Pulmonary artery endothelial cell (primary cell): ENCODE measurements at places on chromosomes 4 and X.
A peak's percentile ranks its signal among the peaks of the same experiment; 100 is the strongest.

DNA sequence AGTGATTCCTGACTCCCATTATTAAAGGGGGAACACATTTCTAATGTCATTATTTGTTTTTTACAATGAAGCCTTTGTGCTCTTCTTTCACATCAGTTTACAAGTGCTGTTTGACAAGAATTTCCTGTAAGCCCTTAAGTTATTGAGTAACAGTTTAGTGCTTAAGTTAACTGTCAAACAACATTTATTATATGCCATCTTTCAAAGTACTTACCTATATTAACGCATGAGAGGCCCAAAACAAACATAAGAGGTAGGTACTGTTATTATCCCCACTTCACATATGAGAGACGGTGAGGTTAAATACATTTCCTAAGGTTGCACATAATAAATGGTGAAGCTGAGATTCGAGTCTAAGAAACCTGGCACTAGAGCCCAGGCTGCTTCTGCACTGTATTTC, 56.0 kb upstream of the MAGED1 start:
- no peak for DNase-seq

DNA sequence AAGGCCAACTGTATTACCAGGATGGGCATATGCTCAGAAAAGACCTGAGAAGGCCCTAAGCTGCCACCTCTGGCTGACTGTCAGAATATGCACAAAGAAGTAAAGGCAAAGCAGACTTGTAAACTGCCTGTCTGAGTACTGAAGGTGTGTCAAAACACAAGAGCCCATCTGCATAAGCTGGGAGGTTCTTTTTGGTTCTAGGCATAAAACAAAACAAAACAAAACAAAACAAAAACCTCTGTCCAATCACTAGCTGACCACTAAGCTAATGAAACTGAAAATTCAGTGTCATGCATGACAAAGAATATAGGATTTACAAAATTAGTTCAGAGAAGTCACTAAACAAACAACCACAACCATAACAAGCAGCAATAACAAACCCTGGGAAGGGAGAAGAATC, 20.6 kb downstream of the SH3D19 start:
- DNase-seq, result no peak

DNA sequence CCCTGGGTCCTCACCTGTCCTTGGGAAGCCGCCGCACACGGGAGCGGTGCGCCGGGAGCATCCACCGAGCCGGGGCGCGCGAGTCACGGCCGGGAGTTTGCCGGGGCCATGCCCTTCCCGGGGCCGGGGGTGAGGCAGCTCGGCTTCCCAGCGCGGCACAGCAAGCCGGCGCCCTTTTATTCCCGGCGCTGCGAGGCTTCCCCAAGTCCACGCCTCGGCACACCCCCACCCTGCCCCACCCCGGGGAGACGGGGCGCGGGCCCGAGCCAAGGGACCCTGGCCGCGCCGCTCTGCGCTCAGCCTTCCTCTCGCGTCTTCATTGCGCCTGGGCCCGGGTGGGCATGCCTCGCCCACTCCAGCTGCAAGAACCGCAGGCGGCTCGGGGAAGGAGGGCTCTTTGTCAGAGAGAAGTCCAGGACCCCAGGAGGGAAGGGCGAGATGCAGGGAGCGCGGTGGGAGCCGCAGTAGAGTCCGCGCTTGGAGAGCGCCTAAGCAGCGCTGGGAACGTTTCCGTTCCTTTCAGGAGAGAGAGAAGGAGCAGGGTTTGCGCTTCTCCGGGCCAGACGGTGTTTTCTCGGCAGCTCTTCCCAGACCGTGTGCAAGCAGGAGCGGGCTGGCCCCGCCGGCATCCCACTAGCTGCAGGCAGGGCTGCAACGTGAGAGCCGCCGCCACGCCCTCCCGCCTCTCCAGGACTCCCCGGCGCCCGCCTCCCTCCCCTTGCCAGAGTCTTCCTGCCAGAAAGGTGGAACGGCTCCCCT, at the start of gene MXRA5:
Gene MXRA5 (minus strand): TSS at position 152 of the 759 bp plus-strand sequence. CDS start 2,819 bp downstream, outside the sequence.
- no peak for DNase-seq

DNA sequence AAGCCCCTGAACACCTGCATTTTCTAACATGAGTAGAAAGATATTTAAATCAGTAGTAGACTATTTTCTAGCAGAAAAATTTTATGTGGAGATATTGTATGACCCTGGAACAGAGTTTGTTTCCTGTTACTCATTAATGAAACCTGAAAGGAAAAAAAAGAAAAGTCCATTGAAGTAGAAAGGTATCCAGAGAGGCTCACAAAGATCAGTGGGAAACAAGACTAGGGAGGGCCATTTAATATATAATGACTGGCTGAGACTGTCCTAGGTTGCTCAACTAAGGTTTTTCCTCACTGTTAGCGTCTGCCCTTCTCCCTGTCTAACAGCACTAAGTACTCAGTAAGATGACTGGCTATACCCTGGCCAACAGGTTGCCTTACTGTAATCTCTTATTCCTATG, 788.6 kb downstream of the GLUD2 start:
- DNase-seq, result no peak

DNA sequence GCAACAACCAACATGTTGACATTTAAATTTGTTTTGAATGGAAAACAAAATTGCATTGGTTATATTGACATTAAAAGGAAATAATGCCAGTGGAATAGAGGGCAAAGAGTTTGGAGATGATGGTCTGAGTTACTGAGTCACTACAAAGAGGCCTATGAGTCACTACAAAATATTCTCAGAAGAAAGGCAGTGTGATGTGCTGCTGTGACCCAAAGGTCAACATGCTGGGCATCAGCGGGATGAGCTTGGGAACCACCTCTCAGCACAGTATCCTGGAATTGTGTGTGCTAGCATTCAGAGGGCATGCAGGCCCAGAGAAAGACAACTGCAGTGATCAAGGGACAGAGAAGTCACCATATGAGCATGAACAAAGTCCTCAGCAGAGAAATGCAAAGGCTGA, 2.8 kb downstream of the CMC4 start:
- no peak for DNase-seq

DNA sequence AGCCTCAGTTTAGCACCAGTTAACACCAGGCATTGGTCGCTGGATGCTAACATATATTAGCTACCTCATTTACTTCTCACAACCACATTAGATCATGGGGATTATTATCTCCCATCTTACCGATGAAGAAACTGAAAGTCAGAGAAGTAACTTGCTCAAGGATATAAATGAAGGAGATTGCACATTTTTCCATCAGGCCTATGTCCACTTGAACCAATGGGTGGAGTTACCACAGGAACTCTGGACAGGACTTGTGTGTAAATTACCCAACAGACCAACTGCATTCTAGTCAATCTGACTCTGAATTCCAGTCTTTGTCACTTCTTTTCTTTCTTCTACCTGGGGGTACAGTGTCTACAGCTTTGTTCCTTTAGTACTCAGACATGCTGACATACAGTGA, 1.8 kb downstream of the LNX1 start:
- no peak for DNase-seq

DNA sequence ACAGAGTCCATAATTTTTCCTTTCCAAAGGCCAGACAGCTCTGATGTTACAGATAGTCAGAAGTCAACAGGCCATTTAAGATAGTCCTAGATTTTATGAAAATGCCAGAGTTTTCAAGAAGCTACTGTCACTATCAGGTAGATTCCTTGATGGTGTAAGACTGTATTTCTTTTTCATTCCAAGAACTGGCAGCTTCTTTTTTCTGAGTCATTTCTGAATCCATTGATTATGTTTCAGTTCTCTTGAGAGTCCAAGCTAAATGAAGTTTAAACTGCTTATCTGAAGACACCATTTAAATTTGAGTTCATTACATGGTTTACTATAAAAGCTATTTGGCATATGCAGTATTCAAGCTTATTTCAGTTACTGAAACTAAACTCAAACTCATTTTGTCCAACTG, 44.6 kb downstream of the RASSF6 start:
- no peak for DNase-seq

DNA sequence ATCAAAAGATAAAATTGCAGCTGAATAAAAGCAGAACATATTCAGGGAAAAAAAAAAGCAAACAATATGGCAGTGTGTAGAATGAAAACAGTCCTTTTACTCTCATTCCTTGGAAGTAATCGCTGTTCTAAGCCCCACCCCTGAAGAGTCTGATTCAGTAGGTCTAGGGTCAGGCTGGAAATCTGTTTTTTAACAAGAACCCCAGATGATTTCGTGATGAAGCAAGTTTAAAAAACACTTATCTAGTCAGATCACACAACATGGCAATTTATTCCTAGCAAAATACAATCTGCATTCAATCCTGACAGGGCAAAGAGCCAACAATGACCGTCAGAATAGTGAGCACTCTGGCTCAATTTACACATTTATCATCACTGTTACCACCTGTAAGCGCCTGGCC, 16.1 kb downstream of the FAM120C start:
- no peak for DNase-seq

DNA sequence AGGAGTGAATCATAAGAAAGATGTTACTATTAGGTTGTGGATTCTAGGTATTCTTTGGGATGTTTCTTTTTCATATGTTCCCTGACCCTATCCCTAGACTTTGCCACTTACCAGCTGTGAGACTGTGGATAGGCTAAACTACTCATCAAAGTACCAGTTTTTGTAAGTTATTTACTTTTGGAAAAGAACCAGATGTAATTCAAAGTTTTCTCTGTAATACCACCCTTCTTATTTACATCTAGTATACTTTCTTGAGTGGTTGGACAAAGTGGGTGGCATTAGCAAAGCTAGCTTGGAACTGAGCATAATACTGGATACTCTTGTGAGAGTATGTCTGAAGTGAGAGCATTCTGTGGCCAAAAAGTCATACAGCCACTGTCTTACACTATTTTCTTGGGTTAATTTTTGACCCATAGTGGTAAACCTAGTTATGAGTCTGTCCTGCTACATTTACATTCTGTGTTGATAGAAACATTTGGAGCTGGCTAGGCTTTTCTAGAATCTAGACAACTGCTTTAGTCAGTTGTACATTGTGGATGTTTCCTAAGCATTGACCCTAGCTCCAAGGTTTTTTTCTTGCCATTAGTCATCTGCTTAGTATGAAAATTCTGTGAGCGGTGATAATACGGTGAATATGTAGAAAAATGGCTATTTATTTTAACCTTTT, 41.7 kb downstream of the KDM6A start:
- DNase-seq, result no peak

GRCh38 chrX:16832301-16832700, 37.9 kb downstream of the RBBP7 start:
- DNase-seq, result no peak

DNA sequence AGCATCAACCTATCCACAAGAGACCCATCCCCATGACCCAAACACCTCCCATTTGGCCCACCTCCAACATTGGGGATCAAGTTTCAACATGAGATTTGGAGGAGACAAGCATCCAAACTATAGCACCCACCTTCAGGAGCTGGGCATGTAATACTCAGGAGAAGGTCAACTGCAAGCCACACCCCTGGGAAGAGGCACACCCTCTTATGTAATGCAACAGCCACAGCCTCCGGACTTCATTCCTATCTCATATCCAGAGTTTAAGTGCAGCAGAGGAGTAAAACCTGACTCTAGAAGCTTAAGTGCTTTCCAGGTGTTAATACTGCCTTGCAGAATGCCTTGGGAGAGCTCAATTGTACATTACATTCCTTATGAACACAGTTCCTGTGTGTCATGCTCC, 197.4 kb downstream of the PTTG2 start:
- DNase-seq, result no peak

DNA sequence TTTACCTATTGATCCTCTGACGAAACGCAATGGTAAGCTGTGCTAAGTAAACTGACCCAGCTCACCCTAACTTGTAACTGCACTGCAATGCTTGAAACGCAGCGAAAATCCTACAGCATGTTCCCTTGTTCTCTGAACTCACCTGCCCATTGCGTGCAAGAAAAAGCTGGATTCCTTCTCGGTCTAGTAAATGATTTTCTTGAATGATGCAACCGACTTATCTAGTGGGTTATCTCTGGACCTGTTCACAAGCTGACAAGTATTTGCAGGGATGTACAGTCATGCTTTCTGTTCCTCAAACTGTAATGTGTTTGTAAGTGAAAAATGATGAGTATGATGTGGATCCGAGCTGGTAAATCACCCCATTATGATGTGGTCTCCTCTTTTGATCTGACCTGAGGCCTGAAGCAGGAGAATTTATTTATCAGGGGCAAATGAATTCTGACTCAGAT, 140.1 kb downstream of the BTC start:
- DNase-seq, result no peak

- DNase-seq, result no peak
These were observed 54.4 kb upstream of the GAB1 start for GRCh38 chr4:143282211-143282707.

DNA sequence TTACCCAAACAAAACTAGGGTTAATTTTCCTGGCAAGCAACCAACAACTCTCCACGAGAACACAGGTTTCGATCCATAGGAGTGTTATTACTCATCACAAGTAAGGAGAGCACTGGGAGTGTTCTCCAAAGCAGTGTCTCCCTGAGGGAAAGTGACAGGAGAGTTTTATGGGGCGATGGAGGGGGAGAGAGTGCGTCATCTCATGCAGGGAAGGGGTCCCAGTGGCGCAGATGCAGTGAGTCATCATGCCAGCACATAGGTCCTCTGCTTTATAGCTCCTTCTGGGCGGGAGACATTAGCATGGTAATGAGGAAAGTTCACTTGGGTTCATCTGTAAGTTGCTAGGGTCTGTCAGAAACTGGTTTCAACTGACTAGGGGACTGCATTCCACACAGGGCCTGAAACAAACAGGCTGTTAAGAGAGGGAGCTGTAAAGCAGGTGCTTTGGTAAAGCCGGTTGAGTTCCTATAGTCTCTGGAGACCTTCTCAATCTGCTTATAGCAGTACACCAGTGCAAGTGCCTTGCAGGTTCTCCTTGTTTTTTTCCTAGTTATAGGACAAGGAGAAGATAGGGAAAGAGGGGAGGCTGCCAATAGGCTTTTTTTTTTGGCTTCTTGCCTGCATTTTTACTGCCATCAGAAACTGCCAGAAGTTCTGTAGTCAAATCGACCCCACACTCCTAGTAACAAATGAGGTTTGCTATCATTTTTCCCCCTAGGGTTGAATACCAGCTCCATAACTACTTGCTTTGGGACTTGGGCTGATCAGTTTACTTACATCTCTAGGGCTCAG, 12.8 kb upstream of the BOD1L1 start:
- no peak for DNase-seq

GRCh38 chrX:7059859-7060258, 87.7 kb upstream of the STS start:
- DNase-seq, result no peak

- no peak for DNase-seq
These were observed 58.0 kb upstream of the XIAP start for GRCh38 chrX:123801901-123802300.

- peak; percentile 26 for DNase-seq
These were observed 13.8 kb upstream of the ENOX2 start for GRCh38 chrX:130916636-130917422.

GRCh38 chrX:2261831-2262667, 238.7 kb downstream of the DHRSX start:
- no peak for DNase-seq

DNA sequence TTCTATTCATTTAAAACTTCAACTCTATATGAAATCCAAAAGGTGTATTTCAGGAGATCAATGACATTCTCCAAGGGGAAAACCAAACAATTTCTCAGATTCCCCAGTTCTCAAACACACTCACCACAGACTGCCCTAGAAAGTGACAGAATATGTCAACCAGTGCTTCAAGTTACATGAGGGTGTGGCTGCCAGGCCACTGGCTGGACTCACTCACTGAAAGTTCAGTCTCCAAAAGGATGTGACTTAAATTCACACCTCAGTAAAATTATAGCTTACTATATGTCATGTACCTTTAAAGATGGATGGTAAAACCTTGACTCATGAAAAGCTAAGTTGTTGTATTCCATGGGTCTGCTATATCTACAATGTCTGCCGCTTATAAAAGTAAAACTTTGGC, 7.3 kb downstream of the INPP4B start:
- no peak for DNase-seq

GRCh38 chrX:19904778-19905367, 17.5 kb upstream of the SH3KBP1 start:
- no peak for DNase-seq

- DNase-seq, result no peak
These were observed 147.4 kb downstream of the SMIM20 start for GRCh38 chr4:26061248-26061986.
